ENCODE measurements at places on chromosomes 3 and 15. TPM values are rescaled to one million over a fixed set of nuclear protein-coding genes. Genes with fewer than 3 reads are reported as not detected.

GRCh38 chr15:47603026-47603425 lies 114.3 kb upstream of the SEMA6D start:
- H3K36me3 ChIP-seq, result no peaks in the 10 kb centered on the region
- H3K4me1 ChIP-seq, result no peaks in the 10 kb centered on the region
- DNase-seq, result peak; percentile 13

Gene THBS1
- 631 TPM for total RNA-seq

DNA sequence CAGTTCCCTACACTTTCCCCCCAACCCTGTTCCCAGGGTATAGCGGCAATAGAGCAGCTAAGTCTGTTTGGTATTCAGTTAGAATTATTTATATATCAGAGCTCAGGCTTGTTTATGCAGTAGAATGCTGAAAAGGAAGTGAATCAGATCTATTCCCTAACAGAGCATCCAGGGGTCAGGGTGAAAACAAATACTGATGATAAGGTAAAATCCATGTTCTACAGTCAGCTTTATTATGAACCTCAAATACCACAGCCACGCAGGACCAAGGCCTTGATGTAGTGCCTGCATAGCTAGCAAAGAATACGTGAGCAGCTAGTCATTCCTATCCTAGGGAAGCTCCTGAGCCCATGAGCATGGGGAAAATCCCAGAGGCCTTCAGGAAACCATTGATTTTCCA lies 229.7 kb upstream of the ICE2 start:
- DNase-seq, result peak; percentile 91
- H3K27ac ChIP-seq, result peak overlapping the region; percentile 8
- no peaks in the 10 kb centered on the region for H3K27me3 ChIP-seq
- no peaks in the 10 kb centered on the region for H3K36me3 ChIP-seq
- no peak overlapping the region for H3K4me3 ChIP-seq
- H3K4me1 ChIP-seq, result peaks cover 6% of the 10 kb centered on the region

Gene LAMB2
- total RNA-seq, result 1,026 TPM

DNA sequence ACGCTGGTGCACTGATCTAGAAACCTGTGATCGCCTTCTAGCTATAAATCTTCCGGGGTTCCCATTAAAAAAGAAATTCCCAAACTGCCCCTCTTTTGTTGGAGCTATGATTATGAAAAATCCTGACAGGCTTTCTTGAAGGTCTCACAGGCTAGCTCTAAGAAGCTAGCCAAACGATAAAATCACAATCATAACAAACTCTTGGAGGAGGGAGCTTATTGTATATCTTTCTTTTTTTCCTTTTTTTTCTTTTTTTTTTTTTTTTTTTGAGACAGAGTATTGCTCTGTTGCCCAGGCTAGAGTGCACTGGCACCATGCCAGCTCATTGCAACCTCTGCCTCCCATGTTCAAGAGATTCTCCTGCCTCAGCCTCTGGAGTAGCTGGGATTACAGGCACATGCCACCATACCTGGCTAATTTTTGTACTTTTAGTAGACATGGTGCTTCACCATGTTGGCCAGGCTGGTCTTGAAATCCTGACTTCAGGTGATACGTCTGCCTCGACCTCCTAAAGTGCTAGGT lies 72.0 kb downstream of the MYO1E start:
- DNase-seq, result no peak
- no peaks in the 10 kb centered on the region for H3K27me3 ChIP-seq
- H3K4me3 ChIP-seq, result peak overlapping the region; percentile 16
- H3K27ac ChIP-seq, result peak overlapping the region; percentile 62

DNA sequence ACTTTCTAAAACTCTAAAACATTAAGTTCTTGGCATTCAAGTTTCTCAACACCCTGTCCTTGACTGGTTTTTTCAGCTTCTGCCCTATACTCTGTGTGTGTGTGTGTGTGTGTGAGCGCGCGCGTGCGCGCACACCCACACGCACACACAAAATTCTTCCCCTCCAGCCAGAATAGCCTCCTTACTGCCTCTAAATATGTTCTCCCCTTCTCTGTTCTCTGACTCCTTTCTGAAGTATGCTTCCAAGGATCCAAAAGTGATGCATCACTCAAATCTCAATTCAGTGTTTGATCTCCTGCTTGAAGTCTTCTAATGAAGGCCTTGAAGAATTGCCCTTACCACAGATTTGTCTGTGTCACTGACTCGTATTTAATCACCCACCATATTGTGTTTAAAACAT lies 129.8 kb downstream of the SLC25A26 start:
- H3K36me3 ChIP-seq, result no peaks in the 10 kb centered on the region
- H3K27me3 ChIP-seq, result no peaks in the 10 kb centered on the region
- DNase-seq, result peak; percentile 73
- no peaks in the 10 kb centered on the region for H3K4me1 ChIP-seq
- H3K27ac ChIP-seq, result no peak overlapping the region

GRCh38 chr3:72903004-72903403 lies 15.2 kb downstream of the GXYLT2 start:
- H3K27me3 ChIP-seq, result no peaks in the 10 kb centered on the region
- no peaks in the 10 kb centered on the region for H3K36me3 ChIP-seq
- peaks cover 8% of the 10 kb centered on the region for H3K4me1 ChIP-seq
- DNase-seq, result peak; percentile 75
- H3K4me3 ChIP-seq, result no peak overlapping the region
- H3K27ac ChIP-seq, result no peak overlapping the region

- no peak overlapping the region for H3K27ac ChIP-seq
- no peaks in the 10 kb centered on the region for H3K4me1 ChIP-seq
- H3K27me3 ChIP-seq, result peaks cover 9% of the 10 kb centered on the region
- H3K36me3 ChIP-seq, result no peaks in the 10 kb centered on the region
- no peak overlapping the region for H3K4me3 ChIP-seq
These were observed 308.5 kb upstream of the PROK2 start for GRCh38 chr3:72093270-72093991.
